Activated T-cell treated with anti-CD3 and anti-CD28 coated beads, Interleukin-2, amount 50 U/mL, for 72 hours (primary cell): ENCODE measurements at places on chromosomes 3 and 15. TPM values are rescaled to one million over a fixed set of nuclear protein-coding genes. Genes with fewer than 3 reads are reported as not detected.

DNA sequence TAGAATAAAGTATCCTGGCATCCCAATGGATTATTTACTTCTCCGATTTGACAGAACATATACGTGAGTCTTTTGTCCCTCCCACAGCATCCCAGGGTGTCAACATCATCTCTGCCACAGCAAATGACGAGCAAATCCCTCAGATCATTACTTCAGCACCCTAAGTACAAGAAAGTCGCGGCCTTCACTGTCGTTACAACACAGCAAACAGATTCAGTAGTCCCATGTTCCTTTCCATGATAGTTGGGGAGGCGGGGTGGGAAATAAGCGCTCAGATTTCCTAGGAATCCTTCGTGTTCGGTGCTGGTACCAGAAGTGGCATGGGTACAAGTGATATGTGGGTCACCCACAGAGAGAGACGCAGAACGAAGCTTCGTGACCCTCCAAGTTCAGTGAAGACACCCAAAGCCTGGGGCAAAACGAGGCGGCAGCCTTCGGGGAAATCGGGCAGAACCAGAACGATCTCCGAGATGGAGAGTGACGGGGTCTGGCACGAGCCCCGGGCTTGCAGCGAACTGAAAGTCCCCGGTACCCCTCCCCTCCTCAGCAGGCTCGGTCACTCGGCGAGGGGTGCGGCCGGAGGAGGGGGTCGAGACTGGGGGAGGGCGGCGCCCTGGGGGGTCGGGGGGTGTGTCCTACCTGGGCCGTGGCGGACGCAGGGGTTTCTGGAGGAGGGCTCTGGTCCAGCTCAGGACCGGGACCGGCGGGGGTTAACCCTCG is 619 bp downstream of the TTBK2 start:
- H3K27me3 ChIP-seq, result no peaks in the 10 kb centered on the region
- H3K36me3 ChIP-seq, result peaks cover 2% of the 10 kb centered on the region
- peak overlapping the region; percentile 74 for H3K27ac ChIP-seq

The NEK11 gene
- 2.7 TPM for total RNA-seq

The ITIH1 gene
- not detected for total RNA-seq

The GOLGA8J gene
- total RNA-seq, result not detected

DNA sequence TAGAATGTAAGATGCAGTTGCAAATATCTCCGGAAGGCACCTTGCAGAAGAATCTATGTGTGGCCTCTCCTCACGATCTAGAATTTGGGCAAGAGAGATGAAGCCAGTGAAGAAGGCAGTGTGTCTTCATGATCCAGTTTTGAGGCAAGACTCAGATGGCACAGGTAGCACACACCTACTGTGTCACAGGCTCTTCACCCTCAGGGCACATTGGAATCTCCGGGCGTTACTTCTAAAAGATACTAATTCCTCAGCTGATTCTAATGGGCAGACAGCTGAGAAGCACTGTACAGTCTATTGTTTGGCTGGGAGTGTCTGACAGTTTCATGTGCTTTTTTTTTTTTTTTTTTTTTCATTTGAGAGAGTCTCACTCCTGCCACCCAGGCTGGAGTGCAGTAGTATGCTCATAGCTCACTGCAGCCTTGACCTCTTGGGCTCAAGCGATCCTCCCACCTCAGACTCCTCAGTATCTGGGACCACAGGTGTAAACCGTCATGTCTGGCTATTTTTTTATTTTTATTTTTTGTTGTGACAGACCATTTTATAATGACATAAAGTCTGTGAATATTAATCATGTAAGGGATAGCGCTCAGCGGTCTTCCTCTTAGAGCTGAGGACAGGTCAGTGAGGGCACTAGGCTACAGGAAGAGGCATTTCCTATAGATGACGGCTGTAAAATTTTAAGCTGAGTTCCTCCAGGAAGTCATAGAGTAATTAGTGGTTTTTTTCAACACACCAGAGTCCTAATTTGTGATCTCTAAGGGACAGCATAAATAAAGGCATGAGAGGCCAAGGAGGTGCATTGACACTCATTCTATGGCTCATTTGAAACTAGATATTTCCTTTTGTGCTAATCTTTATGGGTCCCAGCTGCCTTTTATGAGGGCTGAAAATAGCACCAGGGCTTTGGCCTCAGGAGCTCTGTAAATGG is 4.0 kb downstream of the C3orf52 start:
- DNase-seq, result no peak
- H3K27ac ChIP-seq, result no peak overlapping the region
- H3K4me1 ChIP-seq, result peaks cover 44% of the 10 kb centered on the region
- H3K27me3 ChIP-seq, result peaks cover 20% of the 10 kb centered on the region
- H3K36me3 ChIP-seq, result no peaks in the 10 kb centered on the region
